ENCODE measurements at places on chromosomes 1 and 21. TPM values are rescaled to one million over a fixed set of nuclear protein-coding genes. Genes with fewer than 3 reads are reported as not detected.

The TINAGL1 gene
- 354 TPM for total RNA-seq

The SPATA46 gene
- total RNA-seq, result not detected

- DNase-seq, result no peak
Measured at GRCh38 chr21:33775100-33775828, 133.0 kb downstream of the ITSN1 start.

DNA sequence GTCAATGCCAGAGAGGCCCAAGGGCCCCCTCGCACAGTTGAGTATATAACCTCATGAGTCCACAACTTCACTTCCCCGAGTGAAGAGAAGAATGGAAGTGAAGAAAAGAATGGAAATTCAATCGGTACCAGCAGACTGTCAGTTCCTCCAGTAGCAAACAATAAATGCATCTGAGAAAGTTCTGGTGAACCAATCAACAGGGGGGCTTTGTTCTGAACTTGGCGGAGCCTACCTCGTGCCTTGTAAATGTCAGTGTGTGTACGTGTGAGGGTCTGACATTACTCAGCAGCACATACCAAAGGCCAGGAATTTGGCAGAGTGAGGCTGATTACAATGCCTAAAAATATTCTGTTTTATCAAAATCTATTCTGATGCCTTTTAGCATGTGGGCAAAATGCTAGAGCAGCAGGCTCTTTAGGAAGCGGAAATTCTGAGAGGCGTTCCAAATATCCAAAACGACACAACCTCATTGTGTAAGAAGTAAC lies 238.5 kb downstream of the LTN1 start:
- no peak for DNase-seq

GRCh38 chr1:165497069-165498013 lies 46.5 kb upstream of the LRRC52 start:
- peak; percentile 84 for DNase-seq
